Mucosa of gallbladder (tissue), 1 donor: ENCODE measurements at places on chromosomes 5 and 9.
A peak's percentile ranks its signal among the peaks of the same experiment; 100 is the strongest.

DNA sequence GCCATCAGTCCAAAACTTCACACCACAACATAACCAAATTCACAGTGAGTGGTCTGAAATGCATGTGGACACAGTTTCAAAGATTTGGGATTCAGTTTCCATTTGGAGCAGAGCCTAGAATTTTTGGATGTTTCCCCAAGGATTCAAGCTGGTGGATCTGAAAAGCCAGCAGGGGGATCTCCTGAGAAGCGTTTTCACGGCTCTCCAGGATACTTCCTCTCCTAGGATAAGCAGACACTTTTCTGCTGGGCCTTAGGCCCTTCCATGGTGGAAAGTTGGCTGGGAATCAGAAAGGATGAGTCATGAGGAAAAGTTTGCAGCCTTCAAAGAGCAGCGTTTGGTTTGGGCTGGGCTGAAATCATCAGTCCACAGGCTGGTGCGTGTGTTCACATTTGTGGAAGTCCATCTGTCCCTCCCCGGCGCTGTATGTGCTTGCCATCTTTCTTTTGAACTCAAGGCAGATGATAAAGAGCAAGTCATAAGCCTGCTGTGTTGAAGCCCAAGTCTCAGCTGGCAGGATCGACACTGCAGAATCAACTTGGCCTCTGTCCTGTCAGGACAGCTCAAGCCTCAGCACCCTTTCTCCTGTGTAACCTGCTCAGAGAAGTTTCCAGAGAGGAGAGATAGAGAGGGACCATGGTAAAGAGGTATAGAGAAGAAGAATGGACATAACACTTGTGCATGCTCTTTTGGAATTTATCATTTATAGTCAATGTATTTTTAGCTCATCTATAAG, 152.6 kb upstream of the MSX2 start:
- peak; percentile 84 for DNase-seq

- no peak for DNase-seq
These were observed 2.9 kb upstream of the SPINK5 start for GRCh38 chr5:148060881-148061280.

DNA sequence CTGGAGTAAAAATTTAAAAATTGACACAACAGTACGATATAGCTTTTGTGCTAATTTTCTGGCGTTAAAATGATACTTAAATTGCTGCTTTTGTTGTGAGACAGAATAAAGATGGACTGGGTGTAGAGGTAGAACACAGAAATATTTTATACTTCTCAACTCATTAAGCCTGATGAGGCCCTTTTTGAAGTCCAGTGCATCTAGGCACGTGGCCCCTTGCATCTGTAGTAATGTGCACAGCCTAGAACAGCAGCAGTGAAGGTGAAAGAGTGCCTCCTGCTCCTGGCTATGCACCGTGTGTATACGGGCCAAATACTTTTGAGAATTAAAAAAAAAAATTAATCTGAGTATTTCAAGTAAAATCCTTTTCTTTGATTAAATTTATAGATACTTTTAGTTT, 115.6 kb downstream of the XRCC4 start:
- no peak for DNase-seq

- DNase-seq: no peak
These were observed 200.5 kb downstream of the ARHGEF28 start for GRCh38 chr5:73826301-73827105.

- DNase-seq: no peak
These were observed 28.7 kb downstream of the TTC23L start for GRCh38 chr5:34867660-34868059.

GRCh38 chr9:32413424-32413823, 29.0 kb downstream of the ACO1 start:
- no peak for DNase-seq
